DMS153 (cell line): ENCODE measurements at places on chromosomes 16 and 17.

GRCh38 chr16:68985855-68986254 is 119.6 kb upstream of the HAS3 start:
- DNase-seq, result no peak

- peak; percentile 33 for DNase-seq
Observed at GRCh38 chr17:78416791-78417530, 38.5 kb downstream of the PGS1 start.

GRCh38 chr16:23434380-23434779 is 18.6 kb downstream of the COG7 start:
- peak; percentile 43 for DNase-seq

GRCh38 chr16:74487634-74488495 is 66.6 kb upstream of the CLEC18B start:
- no peak for DNase-seq

DNA sequence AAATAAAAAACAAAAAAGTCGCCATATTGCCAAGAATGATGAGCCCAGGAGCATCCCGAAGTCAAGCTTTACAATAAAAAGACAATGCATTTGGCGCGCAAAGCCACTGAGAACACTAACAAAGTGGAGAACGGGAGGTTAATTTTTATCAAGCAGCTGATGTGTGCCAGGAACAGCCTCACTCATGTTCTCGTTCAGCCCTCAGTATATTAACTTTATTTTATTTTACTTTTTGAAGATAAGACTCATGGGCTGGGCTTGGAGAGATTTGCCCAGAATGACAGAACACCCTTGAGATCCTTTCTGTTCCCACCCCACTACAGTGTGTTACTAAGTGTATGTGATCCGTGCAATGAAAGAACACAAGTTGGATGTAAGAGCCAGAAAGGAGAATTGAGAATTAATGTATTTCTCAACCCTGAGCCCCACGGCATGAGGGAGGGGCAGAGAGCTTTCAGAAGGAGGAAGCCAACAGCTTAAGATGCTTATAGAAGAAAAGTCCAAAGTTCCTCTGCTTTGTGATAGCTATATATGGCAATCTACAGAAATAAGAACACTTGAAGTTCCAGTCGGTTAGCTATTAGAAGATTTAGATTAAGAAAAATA is 48.4 kb downstream of the COTL1 start:
- no peak for DNase-seq

DNA sequence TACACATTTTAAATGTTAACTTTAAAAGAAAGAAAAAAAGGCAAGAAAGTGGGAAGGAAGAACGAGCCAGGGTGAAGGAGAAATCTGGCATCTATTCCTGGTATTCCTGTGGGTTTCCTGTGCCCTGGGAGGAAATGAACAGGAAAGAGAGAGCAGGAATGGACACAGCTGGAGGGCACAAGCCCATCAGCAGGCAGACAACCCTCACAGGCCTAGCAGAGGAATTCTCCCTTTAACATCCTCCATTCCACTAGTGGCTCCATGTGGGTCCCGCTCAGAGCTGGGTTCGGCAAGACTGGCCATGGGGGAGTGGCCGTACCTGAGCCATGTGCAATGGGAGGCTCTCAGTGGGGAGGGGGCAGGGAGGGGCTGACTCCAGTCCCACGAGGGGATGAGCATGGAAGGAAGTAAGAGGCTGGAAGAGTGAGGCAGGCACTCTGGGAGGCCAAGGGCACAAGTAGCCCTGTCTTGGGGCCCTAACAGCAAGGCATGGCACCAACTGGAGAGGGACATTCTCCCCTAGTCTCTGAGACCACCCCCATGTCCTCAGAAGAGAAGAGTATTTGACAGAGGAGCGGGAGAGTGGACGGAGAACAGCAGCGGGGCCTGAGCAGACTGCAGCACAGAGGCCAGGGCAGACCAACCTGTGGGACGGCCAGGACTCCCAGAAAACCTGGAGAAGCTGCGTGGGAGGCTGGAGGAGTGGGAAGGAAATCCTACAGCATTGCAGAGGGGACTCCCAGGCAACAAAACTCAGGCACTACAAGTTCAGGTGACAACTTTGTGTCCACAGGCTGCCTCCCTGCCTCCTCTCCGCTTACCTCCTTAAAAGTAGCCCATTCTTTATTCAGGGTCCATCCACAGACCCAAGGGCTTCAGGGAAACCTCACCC is 30.2 kb downstream of the TK2 start:
- no peak for DNase-seq

- no peak for DNase-seq
Observed at GRCh38 chr17:75267153-75267410, 3.9 kb downstream of the MIF4GD start.

DNA sequence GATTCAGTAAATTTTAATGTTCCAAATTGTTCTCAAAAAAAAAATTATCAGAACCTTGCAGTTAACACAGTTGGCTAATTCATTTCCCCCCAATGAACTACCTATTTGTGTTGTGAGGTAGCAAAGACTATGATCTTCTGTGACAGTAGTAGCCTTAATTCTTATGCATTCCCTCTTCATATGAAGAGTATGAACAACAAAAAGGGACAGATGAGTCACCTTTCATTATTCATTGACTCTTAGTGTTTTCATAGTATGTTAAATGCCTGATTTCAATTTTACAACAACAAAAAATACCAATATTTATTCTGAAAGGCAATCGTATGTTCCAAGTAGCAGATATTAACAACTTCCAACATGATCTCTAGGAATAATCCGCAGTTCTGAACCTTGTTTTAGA is 3.6 kb upstream of the SLFN11 start:
- no peak for DNase-seq

DNA sequence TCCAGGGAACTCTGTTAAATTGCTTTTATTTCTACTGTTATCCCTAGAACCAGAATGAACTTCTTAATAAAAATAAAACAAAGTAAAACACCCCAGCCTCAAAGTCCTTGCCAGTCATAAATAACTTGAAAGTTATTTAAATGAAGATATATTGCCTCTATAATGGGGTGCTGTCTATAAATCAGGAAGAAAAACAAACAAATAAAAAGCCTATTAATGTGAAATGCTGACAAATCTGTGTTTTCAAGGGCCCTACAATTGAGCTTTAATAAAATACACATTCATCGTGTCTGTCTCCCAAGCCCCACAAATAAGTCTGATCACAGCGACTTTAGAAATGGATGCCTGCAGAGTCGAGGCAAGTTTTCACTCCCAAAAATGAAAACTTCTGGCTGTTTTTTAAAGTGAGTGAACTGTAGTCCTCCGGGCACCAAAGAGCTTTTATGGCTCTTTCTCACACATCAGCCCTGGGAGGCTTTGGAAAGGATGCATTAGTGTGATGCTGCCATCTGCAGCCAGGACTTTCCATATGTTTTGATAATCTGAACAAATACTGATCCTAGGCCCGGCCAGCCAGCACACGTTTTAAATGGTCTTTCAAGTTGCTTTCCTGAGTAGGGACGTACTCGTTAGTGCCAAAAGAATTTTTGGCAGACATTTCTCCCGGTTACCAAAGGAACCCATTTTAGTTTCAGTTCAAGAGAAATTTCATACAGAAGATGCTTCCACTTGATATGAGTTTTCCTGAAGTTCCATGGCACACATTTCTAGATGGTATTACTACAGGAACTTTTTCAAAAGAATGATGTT is 16.3 kb downstream of the NACA2 start:
- peak; percentile 39 for DNase-seq

GRCh38 chr17:76582660-76583059 is 3.0 kb downstream of the ST6GALNAC2 start:
- DNase-seq, result no peak

GRCh38 chr16:50644729-50645128 is 36.4 kb downstream of the SNX20 start:
- no peak for DNase-seq

- no peak for DNase-seq
Observed at GRCh38 chr16:77705351-77705750, 17.0 kb upstream of the NUDT7 start.

- DNase-seq, result no peak
Observed at GRCh38 chr17:73595479-73595878, 48.8 kb downstream of the SDK2 start.

GRCh38 chr17:17043461-17044271 is 1.4 kb downstream of the MPRIP start:
- no peak for DNase-seq

DNA sequence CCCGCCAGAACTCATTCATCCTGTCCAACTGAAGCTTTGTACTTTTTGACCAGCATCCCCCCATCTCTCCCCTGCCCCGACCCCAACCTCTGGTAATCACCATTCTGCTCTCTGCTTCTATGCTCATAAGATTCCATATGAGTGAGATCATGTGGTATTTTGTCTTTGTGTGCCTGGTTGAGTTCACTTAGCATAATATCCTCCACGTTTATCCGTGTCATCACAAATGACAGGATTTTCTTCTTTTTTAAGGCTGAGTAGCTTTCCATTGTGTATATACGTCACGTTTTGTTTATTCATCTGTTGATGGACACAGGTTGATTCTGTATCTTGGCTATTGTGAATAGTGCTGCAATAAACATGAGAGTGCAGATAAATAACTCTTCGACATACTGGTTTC is 278.9 kb downstream of the SNX29 start:
- peak; percentile 90 for DNase-seq

DNA sequence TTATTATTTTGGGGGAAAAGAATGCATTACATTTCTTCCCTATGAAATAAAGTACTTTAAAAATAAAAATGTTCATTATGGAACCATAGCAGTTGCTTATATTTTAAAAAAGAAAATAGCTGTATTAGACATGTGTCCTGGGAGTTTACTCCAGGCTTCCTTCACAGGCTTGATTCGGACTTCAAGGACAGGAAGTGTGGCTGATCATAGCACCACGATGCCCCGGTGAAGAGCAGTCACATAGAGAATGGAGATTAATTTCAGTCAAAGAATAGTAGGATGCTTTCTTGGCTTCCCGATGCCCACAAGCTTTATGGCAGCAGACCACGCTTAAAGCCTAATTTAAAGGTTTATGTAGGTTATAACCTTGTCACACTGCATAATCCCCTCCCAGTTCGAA is 125.1 kb downstream of the NPIPB5 start:
- no peak for DNase-seq

DNA sequence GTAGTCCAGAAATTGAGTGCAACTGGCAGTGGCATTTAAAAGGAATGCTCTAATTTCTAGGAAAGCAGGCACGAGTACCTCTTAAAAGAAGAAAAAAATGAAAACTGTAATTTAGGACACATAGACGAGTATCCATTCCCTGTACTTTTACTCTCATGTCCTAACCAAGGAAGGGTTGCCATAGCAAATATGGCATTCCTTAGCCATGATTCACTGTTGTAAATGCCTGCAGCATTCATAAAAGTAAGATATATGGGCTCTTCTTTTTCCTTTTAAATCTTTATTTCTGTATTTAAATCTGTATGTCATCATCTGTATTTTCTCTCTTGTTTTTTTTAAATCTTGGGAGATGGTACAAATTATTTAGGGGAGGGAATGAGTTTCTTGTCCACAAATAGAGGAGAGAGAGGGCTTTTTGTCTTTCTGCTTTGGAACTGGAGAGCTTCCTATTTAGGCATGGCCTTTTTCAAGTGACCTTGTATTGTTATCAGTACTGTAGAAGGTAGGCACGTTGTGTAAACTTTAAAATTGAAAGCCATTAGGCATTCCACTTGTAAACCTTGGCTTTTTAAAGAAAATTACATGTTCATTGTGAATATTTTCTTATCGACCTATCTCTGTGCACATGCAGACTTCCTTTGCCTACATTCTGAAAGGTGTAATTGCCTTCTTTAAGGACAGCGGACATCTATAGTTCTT is 50.0 kb downstream of the TENT4B start:
- no peak for DNase-seq

- no peak for DNase-seq
Observed at GRCh38 chr16:86343027-86343795, 167.1 kb upstream of the FOXF1 start.

DNA sequence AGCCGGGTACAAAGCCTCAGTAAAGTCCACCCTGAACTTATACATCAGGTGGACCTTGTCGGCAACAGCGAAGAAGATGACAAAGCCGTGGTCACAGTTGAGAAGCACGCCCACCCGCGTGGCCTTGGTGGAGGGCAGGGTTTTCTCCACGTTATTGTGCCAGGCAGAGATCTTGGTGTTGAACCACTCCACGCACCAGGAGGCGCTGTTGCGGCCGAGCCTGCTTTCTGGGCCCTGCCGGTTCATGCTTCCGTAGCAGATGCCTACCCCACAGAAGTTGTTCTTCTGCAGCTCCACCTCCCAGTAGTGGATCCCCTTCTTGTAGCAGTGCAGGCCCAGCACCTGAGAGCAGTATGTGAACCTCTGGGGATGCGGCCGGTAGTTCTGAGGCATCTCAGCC is 22.1 kb downstream of the TRIM25 start:
- no peak for DNase-seq

DNA sequence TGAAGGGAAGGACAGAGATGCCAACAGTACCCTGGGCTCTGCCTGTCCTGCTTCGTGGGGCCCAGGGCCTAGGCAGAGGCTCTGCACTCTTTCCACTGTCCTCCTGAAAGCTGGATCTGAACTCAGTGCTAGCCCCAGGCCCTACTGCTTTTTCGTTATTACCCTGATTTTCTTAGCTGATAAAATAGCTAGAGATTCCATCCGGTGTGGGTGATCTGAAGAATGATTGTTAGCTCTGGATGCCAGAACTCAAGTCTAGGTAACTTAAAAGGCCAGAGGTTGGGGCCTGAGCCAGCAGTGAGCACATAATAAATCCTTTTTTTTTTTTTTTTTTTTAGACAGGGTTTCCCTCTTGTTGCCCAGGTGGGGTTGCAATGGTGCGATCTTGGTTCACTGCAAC is 1.8 kb upstream of the MYBBP1A start:
- DNase-seq, result no peak

DNA sequence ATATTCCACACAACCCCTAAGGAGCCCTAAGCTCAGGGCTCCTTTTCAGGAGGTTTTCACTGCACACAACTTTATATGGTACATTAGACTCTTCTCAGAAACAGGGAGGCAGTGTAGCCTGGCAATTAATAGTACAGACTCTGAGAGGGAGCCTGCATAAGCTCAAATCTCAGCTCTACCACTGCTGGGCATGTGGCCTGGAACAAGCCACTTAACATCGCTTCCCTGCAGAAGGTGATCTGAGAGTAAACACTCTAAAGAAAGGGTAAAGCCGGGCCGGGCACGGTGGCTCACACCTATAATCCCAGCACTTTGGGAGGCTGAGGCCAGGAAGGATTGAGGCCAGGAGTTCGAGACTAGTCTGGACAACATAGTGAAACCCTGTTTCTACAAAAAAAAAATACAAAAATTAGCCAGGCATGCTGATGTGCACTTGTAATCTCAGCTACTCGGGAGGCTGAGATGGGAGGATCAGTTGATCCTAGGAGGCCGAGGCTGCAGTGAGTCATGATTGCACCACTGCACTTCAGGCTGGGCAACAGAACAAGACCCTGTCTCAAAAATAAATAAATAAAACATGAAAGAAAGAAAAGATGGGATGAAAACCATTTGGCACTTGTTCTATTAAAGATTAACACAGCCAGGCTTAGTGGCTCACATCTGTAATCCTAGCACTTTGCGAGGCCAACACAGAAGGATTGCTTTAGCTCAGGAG is 70.7 kb upstream of the DNAJA2 start:
- DNase-seq, result no peak

GRCh38 chr17:45925311-45925710 is 31.0 kb downstream of the MAPT start:
- no peak for DNase-seq

- no peak for DNase-seq
Observed at GRCh38 chr16:4639899-4640509, 15.4 kb downstream of the MGRN1 start.

- DNase-seq, result no peak
Observed at GRCh38 chr17:63578769-63579111, 22.0 kb upstream of the TACO1 start.
